ENCODE measurements at places on chromosomes 6 and 20. TPM values are rescaled to one million over a fixed set of nuclear protein-coding genes. Genes with fewer than 3 reads are reported as not detected.

The PRPH2 gene
- 1.8 TPM for total RNA-seq

The SLC32A1 gene
- not detected for total RNA-seq

The PCIF1 gene
- total RNA-seq, result 24.7 TPM

- DNase-seq, result no peak
These were observed 2.6 kb downstream of the PRSS35 start for GRCh38 chr6:83514866-83515466.

- no peak for DNase-seq
These were observed 211.4 kb upstream of the SMLR1 start for GRCh38 chr6:130615816-130616215.

Measured in psoas muscle (tissue), 8 donors.